ENCODE measurements at places on chromosomes 3 and 15. TPM values are rescaled to one million over a fixed set of nuclear protein-coding genes. Genes with fewer than 3 reads are reported as not detected.

The IL5RA gene
- not detected for total RNA-seq

The SCAMP5 gene
- total RNA-seq = 5.6 TPM

The C3orf22 gene
- not detected for total RNA-seq

The KLHL40 gene
- not detected for total RNA-seq

The CX3CR1 gene
- total RNA-seq = not detected

The PRR20G gene
- not detected for total RNA-seq

The BLM gene
- total RNA-seq = 1.6 TPM

The ACY1 gene
- 10.7 TPM for total RNA-seq

The DPPA2 gene
- total RNA-seq = not detected

The LYZL4 gene
- total RNA-seq = not detected

The PTH1R gene
- not detected for total RNA-seq

The BFSP2 gene
- total RNA-seq = not detected

The SEMA5B gene
- total RNA-seq = under 0.01 TPM

The TMCO5A gene
- total RNA-seq = not detected

The DNAH12 gene
- total RNA-seq = not detected

The AMT gene
- total RNA-seq = 0.22 TPM

The AGBL1 gene
- not detected for total RNA-seq

The PDZRN3 gene
- not detected for total RNA-seq

The LRRC3B gene
- total RNA-seq = not detected

The CSTA gene
- total RNA-seq = not detected

The PATL2 gene
- not detected for total RNA-seq

The ARGFX gene
- not detected for total RNA-seq

The MESP1 gene
- total RNA-seq = 0.22 TPM

The DZIP1L gene
- total RNA-seq = 1.7 TPM

The TUBGCP5 gene
- 13.1 TPM for total RNA-seq

The CPN2 gene
- total RNA-seq = not detected

The SLC22A14 gene
- not detected for total RNA-seq

The IQCF6 gene
- total RNA-seq = not detected

The CHMP2B gene
- 12.9 TPM for total RNA-seq

The PLSCR2 gene
- total RNA-seq = not detected

The SPINK8 gene
- total RNA-seq = not detected

The FEZF2 gene
- total RNA-seq = not detected

The MYO1E gene
- 19.2 TPM for total RNA-seq

Measured in lung microvascular endothelial cell (primary cell).